Activated T-cell treated with anti-CD3 and anti-CD28 coated beads, Interleukin-2, amount 50 U/mL, for 1 hour (primary cell): ENCODE measurements at places on chromosomes 4 and X.
A peak's percentile ranks its signal among the peaks of the same experiment; 100 is the strongest.

DNA sequence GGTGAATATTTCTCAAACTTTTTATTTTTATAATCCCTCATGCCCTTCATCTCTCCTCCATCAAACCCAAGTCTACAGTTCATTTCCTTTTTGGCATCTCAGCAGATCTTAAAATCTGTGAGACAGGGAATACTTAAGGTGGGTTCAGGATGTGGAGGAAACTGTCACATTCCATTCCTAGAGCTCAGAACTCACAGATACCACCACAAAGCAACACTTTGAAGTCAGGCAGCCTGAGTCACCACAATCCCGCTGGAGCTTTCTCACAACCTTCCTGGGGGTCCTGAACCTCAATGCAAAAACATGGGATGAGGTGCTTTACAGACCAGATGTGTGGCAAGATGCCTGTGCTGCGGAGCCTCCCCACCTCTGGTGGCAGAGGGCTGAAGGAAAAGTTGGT lies 63.2 kb downstream of the HHIP start:
- DNase-seq, result no peak

DNA sequence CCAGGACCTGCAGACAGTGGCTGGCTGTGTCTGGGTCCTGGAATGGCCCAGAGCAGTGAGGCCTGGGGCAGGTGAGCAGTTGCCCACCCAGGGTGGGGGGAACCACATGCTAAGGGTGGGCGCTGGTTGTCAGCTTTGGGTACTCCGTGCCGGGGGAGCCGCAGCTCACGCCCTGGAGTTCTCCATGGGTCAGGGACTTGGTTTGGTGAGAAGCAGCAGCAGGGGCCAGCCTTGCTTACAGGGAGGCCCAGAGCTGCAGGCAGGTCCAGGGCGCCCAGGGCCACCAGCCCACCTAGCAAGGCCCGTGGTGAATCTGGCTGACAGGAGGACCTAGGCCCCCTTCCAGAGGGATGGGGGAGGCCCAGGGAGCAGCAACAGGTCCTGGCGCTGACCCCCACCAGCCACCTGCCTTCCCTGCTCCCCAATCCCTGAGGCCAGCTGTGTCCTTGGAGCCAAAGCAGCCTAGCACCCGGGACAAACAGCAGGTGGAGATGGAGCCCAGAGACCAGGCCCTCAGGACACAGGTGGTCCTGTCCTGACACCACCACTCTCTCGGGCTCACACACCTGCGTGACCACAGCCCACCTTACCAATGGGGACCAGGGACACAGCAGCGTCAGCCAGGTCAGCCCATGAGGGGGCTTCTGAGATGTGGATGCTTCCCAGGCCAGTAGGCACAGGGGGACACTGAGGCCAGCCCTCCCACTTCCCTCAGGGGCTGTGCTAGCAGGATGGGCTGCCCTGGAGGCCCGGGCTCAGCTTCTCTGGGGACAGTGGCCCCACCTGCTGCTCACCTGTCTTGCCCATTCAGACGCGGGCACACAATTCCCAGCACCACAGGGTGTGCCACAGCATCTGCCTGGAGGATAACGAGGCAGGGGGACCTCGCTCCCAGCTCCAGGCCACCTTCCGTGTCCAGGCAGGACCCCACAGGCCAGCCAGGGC lies 3.5 kb downstream of the MXD4 start:
- peak; percentile 16 for DNase-seq

- DNase-seq, result peak; percentile 28
Measured at GRCh38 chrX:150694738-150695410, 1.7 kb downstream of the MTMR1 start.

DNA sequence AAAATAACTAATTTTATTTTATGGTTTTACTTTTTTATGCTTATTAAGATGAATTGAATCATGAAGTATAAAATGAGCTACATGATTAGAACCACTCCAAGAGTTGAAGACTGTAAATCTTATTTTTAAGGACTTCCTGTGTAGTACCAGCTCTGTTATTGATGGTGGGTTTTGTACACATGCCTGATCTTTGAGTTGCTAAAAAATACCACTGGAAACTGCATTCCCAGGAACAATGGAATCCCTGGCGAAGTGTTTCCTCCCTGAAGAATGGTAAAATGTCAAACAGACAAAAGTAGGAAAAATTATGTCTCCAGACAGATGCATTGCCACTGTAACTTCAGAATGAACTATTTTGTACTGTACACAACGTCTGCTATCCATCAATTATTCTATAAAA lies 935.4 kb upstream of the TENM3 start:
- DNase-seq, result no peak

DNA sequence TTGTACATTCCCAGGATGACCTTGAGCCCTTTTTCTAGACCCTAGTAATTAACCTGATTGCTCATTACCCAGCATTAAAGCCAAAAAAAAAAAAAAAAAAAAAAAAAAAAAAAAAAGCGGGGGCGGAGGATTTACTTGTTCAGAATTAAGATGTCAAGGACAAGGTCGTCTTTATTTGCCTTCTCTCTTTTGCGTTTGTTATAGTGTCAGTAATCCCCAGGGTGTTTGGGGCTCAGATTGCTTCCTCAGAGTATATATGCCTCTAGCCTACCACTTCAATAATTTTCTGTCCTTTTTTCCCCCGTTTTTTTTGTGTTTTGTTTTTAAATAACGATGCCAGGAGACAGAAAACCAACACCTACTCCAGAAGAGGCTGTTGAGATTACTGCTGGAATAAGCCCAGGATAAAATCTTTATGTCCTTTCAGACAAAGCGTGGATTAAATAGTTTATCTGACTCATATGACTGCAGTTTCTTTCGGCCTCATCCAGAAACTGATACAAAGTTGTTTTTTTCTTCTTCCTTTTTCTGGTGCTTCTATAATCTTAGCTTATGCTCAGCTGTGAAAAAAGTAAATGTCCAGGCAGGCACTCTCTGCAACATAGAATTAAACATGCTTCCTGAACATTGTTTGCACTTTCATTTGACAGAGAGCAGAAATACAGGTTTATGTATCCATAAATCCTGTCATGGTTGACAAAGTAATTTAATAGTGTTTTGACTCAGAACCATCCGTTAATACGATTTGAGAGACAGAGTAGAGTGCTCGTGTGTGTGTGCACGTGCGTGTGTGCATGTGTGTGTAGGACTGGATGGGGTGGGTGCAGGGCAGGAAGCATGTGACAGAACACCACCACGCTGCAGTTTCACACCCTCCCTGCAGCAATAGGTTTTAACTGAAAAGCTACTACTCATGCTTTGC lies 138.6 kb downstream of the AFF1 start:
- peak; percentile 41 for DNase-seq

- DNase-seq, result no peak
Measured at GRCh38 chr4:141339391-141339790, 118.7 kb downstream of the ZNF330 start.

DNA sequence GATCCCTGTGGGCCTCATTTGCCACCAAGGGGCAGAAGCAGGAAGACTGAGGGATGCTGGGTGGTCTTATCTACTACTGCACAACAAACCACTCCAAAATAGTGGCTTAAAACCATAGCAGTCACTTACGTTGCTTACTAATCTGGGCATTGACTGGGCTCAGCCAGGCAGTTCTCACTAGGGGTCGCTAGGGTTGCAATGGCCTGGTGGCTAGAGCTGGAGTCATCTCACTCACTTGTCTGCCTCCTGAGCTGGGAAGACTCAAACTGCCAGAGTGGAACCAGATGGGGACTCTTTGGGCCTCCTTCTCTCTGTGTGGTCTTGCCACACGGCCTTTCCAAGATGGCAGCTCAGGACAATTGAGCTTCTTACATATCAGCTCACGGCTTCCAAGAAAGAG lies 216.3 kb upstream of the BCOR start:
- DNase-seq, result no peak

- DNase-seq, result no peak
Measured at GRCh38 chr4:47736146-47736545, 101.7 kb downstream of the CORIN start.

GRCh38 chr4:176001151-176002006 lies 64.3 kb upstream of the WDR17 start:
- DNase-seq, result no peak

- no peak for DNase-seq
Measured at GRCh38 chr4:33067221-33067620, 2347.1 kb downstream of the PCDH7 start.

GRCh38 chr4:37400241-37400881 lies 155.8 kb downstream of the NWD2 start:
- DNase-seq, result no peak
